ENCODE measurements at places on chromosomes 7 and 10.

- no peak for DNase-seq
These were observed 25.7 kb downstream of the MRPS33 start for GRCh38 chr7:140989068-140989467.

GRCh38 chr7:47195641-47196040 lies 386.3 kb downstream of the TNS3 start:
- no peak for DNase-seq

DNA sequence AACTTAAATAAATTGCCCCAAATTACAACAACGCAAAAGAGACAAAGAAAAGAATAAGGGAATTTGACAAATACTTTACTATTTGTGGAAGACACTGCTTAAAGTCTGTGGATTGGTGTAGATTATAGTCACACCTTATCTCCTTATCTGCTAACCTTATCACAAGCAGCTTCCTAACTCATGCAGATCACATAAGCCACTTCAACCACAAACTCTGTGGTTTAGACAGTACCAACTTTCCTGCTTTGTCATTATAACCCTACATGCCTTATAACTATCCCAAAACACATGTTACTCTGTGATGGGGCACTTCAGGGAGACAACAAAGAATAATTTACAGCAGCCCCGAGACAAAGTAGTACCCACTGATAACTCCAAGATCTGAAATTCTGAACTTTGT lies 41.5 kb upstream of the PPP3CB start:
- no peak for DNase-seq

DNA sequence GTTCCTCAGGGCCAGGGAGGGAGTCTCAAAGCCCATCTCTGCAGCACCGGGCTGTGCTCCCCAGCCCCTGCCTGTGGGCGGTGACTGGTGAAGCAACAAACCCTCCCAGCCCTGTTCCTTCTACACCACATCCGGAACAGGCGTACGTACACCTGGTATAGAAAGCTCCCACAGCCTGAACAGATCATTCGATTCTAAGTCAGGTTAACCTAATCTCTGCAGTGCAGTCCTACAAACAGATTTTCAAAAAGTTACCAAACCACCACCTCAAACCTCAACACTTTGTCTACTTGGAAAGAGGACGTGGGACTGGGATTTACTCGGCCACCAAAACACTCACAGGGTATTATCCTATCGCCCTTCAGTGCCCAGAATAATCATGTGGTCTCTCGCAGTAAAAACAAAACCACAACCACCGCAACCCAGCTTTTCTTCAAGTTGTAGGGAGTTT lies 238.4 kb downstream of the DIP2C start:
- no peak for DNase-seq

DNA sequence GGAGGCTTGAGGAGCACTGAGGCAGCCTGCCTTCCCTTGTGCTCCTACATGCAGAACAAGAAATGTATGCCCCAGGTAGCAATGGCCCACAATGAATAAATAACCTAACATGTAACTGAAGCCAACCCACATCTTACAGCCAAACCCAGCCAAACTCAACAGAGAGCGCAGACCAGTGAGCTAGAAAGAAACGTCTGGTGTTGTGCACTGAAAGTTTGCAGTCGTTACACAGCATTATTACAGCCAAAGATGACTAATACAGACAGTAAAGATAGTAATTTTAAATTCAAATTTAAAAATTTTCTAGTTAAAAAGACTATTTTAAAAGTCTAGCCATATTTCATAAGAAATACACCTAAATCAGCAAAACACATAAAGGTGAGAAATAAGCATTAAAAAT lies 11.2 kb downstream of the USP6NL start:
- no peak for DNase-seq

DNA sequence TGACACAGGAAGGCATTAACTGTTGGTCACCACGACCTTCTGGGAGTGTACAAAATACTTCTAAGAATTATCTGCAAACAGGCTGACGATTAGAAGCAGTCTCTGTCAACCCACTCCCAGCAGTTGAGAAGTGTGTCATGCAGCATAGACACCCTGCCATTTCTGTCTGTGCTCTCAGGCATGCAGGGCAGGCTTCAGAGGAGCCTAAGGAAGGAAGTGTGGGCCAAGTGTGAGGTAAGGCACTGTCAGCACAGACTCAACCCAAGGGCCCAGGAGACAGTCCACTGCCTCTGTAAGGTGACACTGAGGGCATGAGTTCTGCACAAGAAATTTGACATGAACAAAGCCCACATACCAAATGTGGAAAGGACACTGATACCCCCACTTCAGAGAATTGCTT lies 109.0 kb upstream of the VIPR2 start:
- DNase-seq: no peak
